ENCODE measurements at places on chromosomes 12 and 14.

DNA sequence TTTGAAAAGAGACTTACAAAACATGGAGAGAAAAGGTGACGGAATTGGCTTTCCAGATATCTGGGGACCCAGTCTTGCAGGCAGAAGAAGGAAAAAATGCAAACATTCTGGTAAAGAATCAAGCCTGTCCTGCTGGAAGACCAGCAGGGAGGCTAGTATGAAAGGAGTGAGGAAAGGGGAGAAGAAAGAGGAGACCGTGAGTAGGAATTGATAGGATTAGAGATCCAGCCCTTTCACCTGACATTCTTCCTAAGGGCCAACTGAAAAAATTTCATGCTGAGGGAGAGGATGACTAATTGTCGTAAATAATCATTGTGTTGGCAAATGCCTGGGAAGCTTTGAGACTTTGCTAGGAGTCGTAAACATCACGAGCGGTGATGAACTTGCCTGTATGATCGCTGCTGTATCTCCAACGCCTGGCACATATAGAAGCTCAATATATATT, 12.1 kb downstream of the BHLHE41 start:
- DNase-seq: no peak

GRCh38 chr12:97308576-97309198, 153.9 kb upstream of the RMST start:
- no peak for DNase-seq

DNA sequence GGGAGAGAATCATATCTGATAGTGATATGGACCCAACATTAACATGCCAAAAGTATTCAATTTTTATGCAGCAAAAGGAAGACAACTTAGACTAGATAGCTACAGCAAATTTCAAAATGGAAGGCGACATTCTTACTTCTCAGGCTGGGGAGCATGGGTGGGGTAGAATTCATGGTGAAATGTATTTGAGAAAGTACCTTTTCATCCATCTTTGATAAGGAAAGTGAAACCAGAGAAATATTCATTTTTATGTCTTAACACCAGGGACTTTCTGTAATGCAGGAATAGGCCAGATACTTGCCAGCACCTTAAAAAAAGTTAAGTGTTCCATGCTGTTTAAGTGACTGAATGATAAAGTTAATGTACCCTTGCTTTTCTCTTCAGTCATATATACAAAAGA, 13.4 kb downstream of the BTG1 start:
- DNase-seq: no peak

DNA sequence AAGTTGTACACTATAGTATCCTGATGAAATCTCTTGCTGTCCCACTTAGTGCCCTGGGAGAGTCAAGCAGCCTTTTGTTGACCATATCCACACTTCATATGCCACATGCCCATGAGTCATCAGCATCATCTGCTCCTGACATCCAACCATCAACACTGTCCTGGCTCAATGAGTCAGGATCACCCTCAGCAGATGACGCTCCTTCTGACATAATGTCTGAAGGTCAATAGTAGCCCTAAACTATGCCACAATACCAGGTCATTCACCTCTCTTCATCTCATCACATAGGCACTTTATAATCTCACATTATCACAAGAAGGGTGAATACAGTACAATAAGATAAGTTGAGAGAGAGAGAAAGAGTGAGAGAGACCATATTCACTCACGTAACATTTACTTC, 369.0 kb upstream of the FAR2 start:
- DNase-seq: no peak

- no peak for DNase-seq
These were observed 518.7 kb upstream of the MGAT4C start for GRCh38 chr12:86774841-86775388.

GRCh38 chr14:66281036-66281776, 205.0 kb upstream of the CCDC196 start:
- no peak for DNase-seq
